Stimulated activated CD4-positive, alpha-beta T cell treated with anti-CD3 and anti-CD28 coated beads, Interleukin-4, amount 100 ng/mL, for 4 hours (primary cell): ENCODE measurements at places on chromosomes 4 and X.

DNA sequence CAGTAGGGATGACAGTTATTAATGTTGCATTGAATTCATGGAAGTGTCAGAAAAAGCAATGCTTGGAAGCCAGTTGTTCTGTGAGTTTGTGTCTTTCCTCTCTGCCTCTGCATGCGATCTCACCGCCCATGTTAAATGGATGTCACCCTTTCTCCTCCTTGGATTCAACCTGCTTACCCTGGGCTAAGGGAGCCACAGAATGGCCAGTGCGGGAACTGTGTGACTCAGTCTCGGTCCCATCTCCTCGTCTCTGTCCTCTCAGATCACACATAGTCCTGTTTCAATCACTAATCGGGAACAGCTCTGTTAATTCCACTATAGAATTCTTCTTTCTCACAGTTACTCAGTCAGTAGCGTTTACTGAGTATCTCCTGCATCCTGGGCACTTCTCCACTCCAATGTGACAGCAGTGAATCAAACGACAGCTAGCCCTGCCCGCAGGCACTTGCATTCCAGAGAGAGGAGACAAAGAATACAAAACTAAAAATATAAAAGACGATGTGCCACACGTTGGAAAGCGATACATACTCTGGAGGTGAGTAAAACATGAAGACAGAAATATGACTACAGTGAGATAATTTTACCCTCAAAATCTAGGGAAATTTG, 53.6 kb upstream of the TLR3 start:
- DNase-seq, result no peak

DNA sequence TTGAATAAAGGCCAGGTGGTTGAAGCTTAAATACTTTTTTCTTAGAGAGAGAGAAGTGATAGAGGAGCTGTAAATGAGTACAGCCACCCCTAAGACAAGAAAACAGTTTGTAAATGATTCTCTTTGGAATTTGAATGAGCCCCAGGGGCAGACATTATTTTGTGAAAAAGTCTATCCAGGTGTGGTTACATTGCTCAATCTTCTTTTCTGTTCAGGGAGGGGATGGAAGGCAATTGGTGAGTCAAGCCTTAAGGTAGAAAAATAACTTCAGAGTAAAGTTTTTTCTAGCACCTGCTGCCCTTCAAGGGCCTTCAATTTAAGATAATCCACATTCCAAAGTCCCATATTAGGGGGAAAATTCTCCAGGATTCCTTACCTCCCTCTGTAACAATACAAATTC, 646.7 kb downstream of the PDHA2 start:
- no peak for DNase-seq

GRCh38 chr4:182346675-182347375, 103.6 kb downstream of the TENM3 start:
- no peak for DNase-seq

DNA sequence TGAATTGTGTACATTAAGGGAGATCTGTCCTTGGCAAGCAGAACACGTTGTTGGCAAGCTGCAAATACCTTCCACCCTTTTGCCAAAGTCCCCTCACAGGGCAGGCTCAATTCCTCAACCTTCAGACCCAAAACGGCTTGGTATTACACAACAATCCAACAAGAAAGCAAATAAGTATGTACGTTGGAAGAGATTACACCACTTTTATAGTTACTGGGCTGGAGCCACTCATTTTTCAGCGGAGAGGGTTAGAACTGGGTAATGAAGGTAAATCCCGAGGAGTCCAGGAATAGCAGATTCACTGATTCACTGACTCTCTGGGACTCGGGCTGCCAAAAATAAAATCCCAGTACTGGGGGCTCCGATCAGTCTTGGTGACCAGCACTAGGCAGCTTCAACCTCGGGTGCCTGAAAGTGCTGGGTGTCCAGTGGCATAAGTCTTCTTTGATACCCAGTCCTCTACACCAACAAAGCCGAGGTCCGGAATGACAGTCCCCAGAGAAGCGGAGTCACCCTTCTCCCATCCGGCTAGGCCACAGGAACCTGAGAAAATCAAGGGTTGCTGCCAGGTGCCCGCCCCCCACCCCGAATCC, 587 bp downstream of the TIMM8A start:
- peak; percentile 1 for DNase-seq

GRCh38 chr4:85864259-85865205, 389.6 kb downstream of the ARHGAP24 start:
- no peak for DNase-seq

- DNase-seq, result no peak
Measured at GRCh38 chrX:2536974-2537373, 36.2 kb upstream of the DHRSX start.

DNA sequence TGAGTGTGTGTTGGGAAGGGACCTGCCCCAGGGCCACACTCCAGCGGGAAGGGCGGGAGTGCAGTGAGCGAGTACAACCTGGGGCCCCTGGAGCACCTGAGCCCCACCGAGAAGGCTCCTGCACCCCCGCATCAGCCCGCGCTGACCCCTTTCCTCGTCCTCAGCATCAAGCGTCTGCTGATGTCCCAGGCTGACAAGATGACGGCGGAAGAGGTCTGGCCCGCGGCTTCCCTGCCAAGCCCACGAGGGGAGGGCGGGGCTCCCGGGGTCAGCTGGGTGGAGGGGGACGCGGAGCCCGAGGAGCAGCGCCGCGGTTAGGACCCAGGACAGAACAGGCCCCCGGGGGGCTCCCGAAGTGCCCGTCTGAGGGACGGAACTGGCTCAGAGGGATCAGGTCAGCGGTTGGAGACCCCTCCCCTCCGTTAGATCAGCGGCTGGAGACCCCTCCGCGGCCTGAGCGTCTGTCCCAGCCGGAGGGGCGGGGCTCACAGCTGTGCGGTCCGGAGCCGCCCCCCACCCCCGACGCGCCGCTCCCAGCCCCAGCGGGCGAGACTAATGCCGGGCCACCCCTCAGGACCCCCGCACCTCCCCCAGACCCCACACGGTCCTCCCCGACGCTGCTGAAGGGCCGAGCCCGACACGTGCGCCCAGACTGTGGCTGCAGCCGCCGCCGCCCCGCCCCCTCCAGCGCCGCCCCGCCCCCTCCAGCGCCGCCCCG, 6.7 kb downstream of the MYL5 start:
- DNase-seq, result peak; percentile 45
